Activated CD8-positive, alpha-beta T cell treated with anti-CD3 and anti-CD28 coated beads, Interleukin-2, amount 10 ng/mL, durations not matched to agents 7 days and 5 days (primary cell): ENCODE measurements at places on chromosomes 7 and 10. TPM values are rescaled to one million over a fixed set of nuclear protein-coding genes. Genes with fewer than 3 reads are reported as not detected.

Gene CHAT
- not detected for total RNA-seq

Gene GIMAP4
- 186 TPM for total RNA-seq

Gene SYT15B
- total RNA-seq = 0.32 TPM

Gene LYZL1
- not detected for total RNA-seq

Gene C10orf90
- not detected for total RNA-seq

Gene ADRA2A
- total RNA-seq = not detected

Gene RBP3
- total RNA-seq = not detected

Gene ZCWPW1
- 2.8 TPM for total RNA-seq

Gene LRRC18
- total RNA-seq = not detected

Gene SH2B2
- 0.16 TPM for total RNA-seq

Gene RAMP3
- not detected for total RNA-seq

Gene ACTL6B
- not detected for total RNA-seq

Gene ANKRD2
- not detected for total RNA-seq

Gene ELOVL3
- total RNA-seq = not detected

Gene TSPAN14
- total RNA-seq = 109 TPM

Gene FAM24B
- 11.0 TPM for total RNA-seq

Gene COBL
- not detected for total RNA-seq

Gene DNA2
- 51.4 TPM for total RNA-seq

Gene HEPACAM2
- not detected for total RNA-seq

Gene ASIC3
- total RNA-seq = 3.2 TPM

Gene PTPRN2
- total RNA-seq = 7.0 TPM

Gene NKX1-2
- not detected for total RNA-seq

Gene KCNIP2
- total RNA-seq = 2.7 TPM

Gene AKAP9
- total RNA-seq = 32.7 TPM

Gene TLX1
- total RNA-seq = not detected

Gene OPALIN
- not detected for total RNA-seq

Gene SPACDR
- 3.6 TPM for total RNA-seq

Gene MEIG1
- not detected for total RNA-seq

Gene FAM25A
- total RNA-seq = not detected

Gene RASSF4
- total RNA-seq = 1.6 TPM

Gene WDFY4
- total RNA-seq = 0.37 TPM

Gene DNAJC2
- total RNA-seq = 30.9 TPM

Gene NEBL
- not detected for total RNA-seq

Gene MRLN
- not detected for total RNA-seq

Gene SPDYE2B
- not detected for total RNA-seq

Gene COX15
- 39.3 TPM for total RNA-seq

Gene GATA3
- total RNA-seq = 44.9 TPM

Gene PKD2L1
- total RNA-seq = 0.68 TPM

Gene FOXP2
- not detected for total RNA-seq

Gene AKR1C3
- 3.9 TPM for total RNA-seq
